ENCODE measurements at places on chromosomes 11 and 22.

DNA sequence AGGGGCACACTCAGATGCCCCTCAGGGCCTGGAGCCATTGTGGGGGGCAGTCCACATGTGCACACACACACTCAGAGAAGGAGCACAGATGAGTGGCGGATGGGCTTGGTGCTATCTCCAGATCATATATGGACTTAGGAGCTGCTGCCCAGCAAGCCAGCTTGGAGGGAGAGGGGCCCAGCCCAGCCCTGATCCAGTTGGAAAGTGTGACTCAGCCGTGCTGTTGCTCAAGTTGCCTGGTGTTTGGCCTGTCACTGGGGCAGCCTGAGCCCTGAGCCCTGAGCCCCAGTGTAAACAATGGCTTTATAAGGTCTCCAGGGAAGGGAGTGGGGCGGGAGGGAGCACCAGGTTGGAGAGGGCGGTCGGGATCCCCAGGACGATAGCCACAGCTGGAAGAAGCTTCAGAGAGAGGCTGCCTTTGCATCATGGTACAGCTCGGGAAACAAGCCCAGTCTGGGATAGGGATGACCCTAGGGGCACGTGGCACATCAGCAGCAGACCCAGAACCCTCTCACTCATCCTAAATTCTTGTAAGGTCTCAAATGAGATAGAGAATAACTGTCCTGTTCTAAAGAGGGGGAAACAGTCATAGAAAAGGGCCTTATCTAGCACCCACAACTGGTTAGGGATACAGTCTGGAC is 4.8 kb downstream of the SELENOM start:
- DNase-seq, result no peak

- no peak for DNase-seq
These were observed 479.0 kb downstream of the NELL1 start for GRCh38 chr11:21148376-21148775.

DNA sequence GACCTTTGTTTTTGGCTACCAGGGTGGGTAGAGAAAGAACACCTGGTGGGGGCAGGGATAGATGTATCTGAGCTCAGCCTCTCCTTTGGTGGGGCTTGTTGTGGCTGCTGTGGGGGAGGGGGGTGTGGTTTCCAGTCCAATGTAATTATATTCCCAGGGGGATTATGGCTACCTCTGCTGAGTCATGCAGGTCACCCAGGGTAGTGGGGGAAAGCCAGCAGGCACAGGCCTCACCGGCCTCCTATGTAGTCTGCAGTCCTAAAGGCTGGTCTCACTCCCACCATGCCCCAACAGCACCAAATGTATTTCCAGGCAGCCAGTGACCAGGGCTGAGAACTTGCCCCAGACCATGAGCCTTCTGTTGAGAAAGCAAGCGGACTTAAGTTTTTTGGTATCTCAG is 119.6 kb downstream of the DYNC2H1 start:
- DNase-seq, result no peak

DNA sequence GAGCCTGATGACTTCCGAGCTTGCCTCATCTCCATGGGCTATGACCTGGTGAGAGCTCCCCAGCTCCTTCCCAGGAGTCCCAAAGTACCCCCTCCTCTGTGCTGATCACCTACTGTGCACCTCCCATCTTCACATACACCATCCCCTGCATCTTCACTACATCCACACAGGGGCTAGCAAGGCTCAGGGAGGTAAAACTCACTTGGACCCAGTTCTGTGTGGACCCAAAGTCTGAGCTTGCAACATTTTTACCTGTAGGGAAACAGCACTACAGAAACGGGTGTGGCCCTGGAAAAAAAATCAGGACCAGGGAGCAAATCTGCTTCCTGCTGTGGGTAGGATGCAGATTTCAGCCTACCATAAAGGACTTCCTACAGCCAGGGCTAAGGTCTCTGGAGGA is 6.1 kb downstream of the CTSF start:
- DNase-seq, result no peak

DNA sequence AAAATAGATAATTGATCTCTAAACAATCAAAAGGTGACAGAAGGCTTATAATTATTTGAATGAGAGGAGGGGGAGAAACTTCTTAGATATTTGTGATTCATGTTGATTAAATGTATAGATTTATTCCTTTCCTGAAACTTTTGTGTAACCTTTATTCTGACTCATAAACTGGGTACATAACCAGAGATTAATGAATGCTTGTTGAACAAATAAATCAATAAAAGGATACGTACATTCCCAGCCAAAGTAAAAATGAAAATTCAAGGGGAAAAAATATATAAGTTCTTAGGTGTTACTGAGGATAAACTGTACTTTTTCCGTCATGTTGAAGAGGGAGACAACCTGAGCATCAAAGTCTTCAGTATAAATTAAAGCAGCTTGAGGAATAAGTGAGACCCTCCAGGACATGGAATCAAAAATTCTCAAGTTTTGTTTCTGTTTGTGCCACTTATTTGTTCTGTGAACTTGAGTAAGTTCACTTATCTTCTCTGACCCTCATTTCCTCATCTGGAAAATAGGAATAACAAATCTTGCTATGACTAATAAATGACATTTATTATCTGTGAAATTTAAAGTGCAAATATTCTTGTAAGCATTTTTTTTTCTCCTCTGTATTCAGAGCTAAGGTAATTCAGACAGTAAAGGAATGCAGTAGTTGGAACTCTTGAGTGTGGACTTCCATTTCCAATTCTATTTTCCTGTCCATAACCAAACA is 195.4 kb downstream of the METTL15 start:
- no peak for DNase-seq

DNA sequence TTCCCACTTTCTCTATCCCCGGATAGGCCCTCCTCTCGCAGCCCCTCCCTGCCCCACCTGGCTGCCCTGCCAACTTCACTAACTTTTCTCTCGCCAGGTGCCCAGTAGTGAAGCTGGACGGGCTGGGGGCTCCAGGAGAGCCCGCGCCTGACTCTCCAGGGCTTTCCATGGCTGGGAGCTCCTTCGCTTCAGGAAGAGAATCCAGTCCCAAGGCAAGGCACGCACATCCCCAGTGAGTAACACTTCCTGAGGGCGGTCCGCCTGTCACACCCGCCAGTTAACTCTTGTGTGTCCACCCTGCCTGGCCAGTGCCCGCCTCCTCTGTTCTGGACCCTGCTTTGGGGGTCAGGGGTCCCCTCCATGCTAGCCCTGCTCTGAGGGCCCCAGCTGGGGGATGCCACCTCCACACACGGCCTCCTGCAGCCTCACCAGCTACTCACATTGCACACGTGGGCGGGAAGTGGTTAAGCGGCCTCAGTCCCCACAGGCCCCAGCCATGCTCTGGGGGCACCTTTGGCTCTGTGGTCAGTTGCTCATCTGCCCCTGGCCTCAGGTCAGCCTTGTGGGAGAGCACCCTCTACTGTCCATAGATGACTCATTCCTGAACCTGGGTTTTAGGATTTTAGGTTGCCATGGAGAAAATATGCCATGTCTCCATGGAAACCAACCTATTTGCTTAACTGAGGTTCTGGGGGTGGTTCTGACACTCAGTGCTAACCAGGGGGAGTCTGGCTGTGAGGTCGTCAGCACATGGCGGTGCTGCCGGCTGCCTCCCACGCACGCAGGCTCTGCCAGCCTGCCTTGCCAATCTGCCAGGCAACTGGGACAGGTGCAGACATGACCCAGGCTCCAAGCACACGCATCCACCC is at the start of gene RIN1:
RIN1 (minus strand) TSS at position 201 of the 869 bp plus-strand sequence; CDS start at position 169, 32 bp downstream.
- DNase-seq, result no peak

DNA sequence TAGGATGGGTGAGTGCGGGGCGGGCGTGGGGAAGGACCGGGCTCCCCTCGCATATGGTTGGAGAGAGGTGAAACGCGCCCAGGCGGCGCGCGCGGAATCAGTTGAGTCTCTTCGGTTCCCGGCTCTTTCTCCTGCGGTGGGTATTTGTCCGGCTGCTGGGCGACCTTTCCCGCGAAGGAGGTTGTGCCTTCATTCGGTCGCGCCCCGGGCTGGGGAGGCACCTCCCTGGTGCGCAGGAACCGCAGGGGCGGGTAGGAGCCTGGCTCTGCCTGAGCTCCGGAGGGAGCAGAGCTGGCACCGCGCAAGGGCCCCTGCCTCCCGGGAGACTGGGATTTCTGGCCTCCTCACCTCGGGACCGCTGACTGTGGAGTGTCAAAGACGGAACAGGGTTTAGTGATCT is 27.5 kb downstream of the SAA4 start:
- no peak for DNase-seq

DNA sequence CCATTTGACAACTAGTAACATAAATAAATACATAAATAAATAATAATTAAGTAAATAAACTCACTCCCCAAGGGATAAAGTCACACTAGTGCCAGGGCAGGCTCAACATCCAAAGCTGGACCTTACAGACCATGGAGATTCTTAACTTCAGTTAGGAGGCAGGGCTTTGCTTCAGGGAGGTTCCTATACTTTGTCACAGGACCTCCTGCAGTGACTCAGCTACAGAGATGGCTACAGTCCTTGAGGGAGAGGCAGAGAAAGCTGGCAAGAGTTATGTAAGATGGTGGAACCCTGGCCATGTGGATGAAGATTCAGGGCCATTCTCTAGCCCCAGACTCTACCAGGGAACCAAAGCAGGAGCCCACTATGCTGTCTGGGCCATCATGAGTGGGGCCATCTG is 74.1 kb upstream of the CADM1 start:
- DNase-seq, result no peak

- DNase-seq, result no peak
These were observed 33.6 kb upstream of the TECTA start for GRCh38 chr11:121067453-121067852.

- DNase-seq, result no peak
These were observed 62.3 kb downstream of the PPFIBP2 start for GRCh38 chr11:7575841-7576725.

- DNase-seq, result no peak
These were observed 492.2 kb upstream of the B3GAT1 start for GRCh38 chr11:134904103-134904790.

DNA sequence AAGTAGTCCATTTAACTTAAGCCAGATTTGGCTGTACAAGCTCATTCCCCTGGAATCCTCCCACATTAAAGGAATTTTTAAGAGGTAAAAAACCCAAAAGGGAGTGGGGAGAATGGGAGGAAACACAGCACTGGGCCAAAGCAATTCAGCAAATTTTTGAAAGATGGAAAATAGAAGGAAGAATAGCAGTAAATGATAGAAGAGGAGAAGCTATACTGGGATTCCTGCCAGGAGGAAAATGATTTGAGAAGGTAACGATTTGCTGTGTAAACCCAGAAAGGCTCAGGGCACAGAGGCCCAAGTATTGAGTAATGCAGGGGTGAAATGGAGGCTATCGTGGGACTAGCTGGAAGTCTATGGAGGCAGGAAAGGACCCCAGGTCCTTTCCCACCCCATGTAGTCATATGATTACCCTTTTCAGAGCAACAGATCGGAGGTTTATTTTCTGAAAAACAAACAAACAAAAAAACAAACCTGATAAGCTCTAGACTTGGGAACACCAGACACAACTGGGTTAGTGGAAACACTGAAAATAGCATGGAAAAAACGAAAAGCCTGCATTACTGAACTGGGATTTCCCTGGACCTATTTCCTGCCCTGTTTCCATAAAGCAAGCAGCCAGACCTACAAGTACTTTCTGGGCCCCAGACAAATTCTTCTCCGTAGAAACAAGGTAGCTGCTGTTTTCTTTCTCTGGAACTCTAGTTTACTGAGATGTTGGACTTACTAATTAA is 140.0 kb downstream of the SWAP70 start:
- DNase-seq, result no peak

DNA sequence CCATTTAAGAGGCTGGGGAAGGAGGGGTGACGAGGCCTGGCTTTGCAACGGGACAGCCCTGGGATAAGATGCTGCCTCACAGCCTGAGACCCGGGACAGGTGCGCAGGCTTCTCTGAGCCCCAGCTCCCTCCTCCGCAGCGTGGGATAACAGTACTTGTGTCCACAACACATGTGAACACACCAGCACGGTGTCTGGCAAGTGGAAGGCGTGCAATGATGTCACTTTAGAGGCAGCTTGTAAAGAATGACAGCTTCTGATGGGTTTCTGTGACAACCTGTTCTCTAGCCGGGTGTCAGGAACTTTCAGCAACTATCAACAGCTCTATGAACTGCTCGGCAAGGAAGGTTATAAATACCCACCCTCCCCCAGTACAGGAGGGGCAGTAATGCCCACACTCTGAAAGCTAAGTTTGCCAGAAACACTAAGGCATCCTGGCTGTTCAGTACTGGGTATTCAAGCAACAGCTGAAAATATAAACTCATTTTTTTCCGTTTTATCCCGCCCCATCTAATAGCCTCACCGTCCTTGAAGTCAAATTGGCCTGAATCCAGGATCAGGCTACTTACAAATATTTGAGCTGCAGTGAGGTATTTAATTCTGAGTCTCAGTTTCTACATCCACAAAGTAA is 59.7 kb downstream of the MYH9 start:
- no peak for DNase-seq

DNA sequence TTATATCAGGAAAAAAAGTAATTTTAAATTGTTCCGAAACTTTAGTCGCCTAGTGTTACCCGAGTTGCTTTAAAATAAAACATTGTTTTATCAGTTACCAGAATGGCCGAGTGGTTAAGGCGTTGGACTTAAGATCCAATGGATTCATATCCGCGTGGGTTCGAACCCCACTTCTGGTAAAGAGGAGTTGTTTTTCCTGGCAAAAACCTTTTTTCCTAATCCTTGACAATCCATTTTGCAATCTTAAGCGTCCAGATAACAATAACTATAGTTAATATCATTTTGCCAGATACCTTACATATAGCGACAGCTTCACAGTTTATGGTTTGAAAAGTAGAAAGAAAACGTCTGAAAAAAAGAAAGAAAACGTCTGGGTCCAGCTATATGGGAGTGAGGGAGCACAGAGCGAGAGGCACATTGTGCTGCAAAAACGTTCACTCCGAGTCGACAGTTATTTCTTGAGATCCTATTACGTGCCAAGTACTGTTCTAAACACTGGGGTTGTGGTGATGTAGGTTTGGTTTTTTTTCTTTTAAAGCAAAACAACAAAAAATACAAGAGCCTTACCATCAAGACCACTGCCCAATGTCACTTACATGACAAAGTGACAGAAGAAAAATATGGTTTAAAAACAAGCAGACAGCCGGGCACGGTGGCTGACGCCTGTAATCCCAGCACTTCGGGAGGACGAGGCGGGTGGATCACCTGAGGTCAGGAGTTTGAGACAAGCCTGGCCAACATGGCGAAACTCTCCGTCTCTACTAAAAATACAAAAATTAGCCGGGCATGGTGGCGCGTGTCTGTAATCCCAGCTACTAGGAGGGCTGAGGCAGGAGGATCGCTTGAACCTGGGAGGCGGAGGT is 40.6 kb downstream of the OR4D9 start:
- no peak for DNase-seq

DNA sequence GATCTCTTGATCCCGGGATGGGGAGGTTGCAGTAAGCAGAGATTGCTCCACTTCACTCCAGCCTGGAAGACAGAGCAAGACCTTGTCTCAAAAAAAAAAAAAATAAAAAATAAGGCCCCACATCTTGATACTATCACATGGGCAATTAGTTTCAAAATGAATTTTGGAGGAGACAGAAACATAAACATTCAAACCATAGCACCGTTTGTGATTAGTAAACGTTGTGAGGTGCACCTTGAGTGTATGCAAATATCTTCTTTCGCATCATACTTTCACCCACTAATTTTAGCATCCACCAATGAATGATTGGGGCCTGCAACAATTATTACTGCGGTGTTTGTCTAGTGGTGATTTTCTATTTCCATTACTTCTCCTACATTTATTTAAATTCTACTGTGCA is 11.0 kb upstream of the SPDYC start:
- no peak for DNase-seq

- DNase-seq, result no peak
These were observed 29.5 kb upstream of the FZD4 start for GRCh38 chr11:86984701-86985100.

GRCh38 chr22:30183271-30183670 is 63.3 kb downstream of the LIF start:
- DNase-seq, result no peak
